Right cardiac atrium (tissue), 5 donors: ENCODE measurements at places on chromosomes 4 and X. TPM values are rescaled to one million over a fixed set of nuclear protein-coding genes. Genes with fewer than 3 reads are reported as not detected.
A peak's percentile ranks its signal among the peaks of the same experiment; 100 is the strongest.

Gene KIAA0232
- total RNA-seq: 66.7 TPM

DNA sequence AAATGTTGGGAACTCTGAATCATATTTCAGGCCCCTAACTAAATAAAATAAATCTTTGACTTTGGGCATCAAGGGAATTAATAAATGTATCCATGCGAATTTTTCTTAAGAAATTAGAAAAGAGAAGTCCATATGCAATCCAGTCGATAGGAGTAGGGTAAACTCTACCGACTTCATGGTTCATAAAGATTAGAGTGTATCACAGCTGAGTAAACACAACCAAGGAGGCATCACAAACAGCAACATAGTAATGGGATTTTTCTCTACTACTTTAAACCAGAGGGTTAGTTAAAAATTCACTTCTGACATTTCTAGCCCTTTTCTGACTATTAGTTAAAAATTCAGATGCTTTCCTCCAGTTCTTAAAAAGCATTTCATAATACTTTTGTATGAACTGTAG, 19.9 kb downstream of the SEPTIN11 start:
- DNase-seq: no peak

DNA sequence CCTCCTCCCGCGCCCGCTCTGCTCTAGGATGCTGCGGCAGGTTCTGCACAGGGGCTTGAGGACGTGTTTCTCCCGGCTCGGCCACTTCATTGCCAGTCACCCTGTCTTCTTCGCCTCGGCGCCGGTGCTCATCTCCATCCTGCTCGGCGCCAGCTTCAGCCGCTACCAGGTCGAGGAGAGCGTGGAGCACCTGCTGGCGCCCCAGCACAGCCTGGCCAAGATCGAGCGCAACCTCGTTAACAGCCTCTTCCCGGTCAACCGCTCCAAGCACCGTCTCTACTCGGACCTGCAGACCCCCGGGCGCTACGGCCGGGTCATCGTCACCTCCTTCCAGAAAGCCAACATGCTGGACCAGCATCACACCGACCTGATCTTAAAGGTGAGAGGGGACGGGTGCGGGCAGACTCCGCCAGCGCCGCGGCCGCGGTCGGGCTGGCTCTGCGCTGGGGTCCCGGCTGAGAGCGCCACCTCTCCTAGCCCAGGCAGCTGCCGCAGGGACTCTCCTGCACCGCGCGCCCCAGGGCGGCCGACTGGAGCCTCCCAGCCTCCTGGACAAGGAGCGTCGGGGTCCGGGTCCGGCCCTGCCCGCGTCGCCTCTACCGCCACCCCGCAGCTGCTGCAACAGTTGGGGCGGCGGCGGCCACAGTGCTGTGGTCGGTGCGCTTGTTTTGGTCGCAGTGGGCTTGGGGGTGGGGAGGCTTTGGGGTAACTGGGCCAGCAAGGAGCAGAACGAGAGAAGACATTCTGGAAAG, at the start of gene PTCHD1:
PTCHD1 (plus strand) TSS at position 2 of the 752 bp plus-strand sequence; CDS start at position 29, 27 bp downstream.
- peak; percentile 40 for DNase-seq

GRCh38 chr4:173038192-173038896, 130.3 kb upstream of the GALNT7 start:
- no peak for DNase-seq

DNA sequence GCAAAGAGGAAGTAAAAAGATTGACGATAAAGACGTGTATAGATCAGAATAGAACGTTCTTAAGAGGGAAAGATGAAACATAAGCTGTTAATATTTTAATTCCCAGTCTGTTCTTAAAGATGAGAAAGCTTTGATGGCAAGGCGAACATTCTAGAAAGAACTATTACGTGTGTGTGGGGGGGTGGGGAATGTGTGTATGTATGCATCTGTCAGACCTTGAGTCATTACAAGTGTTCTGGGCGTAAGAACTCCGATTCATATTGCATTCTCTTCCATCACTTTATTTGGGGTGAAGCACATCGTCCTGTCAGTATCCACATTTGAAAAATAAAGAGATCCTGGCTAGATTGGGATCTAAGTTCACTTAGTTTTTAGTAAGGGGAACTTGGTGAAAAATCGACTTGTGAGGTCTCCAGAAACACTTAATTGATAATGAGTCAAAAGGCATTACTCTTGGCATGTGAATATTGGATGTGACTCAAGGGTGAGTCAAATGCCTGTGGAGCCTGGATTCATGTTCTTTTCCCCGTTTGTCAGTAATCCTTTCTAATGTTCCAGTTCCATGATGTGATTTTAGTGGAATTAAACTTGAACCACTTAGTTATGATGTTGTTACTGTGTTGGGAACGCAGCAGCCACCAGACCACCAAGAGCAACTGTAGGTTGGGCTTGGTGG, 3.1 kb downstream of the SMS start:
- no peak for DNase-seq

Gene MUC7
- total RNA-seq: not detected

DNA sequence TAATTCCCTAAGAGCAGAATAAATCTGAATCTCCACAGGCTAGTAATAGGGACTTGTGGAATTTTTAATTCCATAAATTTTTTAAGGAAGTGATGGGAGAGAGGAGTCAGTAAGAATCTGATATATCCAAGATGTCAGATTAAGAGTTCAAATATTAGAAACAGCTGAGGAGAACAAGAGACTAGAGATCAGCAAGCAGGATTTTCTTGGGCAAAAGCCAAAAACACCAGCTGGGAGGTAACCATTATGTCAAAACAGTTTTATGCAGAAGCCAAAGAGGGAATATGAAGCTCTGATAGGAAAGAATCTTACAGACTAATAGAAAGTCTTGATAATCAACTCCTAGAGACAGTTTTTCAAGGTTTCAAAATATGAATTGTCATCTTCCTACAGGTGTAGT, 72.2 kb upstream of the RBPJ start:
- no peak for DNase-seq

Gene RS1
- not detected for total RNA-seq

DNA sequence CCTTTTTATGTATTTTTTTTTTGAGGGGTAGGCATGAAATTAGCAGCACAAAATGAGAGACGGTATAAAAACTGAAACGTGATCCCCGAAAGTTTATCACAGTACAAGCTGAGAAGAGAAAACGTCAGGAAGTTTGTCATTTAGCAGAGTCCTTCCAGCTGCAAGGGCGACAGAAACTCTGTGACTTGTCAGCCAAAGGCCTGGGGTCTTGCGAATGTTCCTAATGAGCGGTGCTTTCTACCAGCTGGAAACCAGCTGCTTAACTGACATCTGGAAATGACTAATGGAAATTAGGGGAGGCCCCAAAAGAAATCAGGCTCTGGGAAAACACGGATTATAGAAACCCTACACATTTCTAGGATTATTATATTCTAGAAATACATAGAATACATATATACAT, 66.5 kb downstream of the CHRNA9 start:
- DNase-seq: no peak

- peak; percentile 71 for DNase-seq
Observed at GRCh38 chr4:153152501-153153338, 51.5 kb upstream of the TRIM2 start.

DNA sequence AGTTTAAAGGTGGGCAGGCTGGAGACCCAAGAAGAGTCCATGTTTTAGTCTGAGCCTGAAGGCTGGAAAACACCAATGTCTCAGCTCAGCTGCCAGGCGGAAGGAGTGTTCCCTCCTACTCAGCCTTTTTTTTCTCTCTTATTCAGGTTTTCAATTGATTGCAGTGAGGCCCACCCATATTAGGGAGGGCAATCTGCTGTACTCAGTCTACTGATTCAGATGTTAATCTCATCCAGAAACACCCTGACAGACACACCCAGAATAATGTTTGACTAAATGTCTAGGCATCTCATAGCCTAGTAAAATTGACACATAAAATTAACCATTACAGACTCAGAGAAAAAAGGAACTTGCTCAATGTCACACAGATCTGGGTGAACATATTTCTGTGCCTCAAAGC, 347.1 kb downstream of the GBA3 start:
- no peak for DNase-seq

GRCh38 chrX:44349561-44349960, 6.1 kb upstream of the EFHC2 start:
- no peak for DNase-seq
